ACHN (cell line): ENCODE measurements at places on chromosomes 2 and 18.

GRCh38 chr2:133532919-133533318 is 35.3 kb downstream of the NCKAP5 start:
- DNase-seq: peak; percentile 6

- no peak for DNase-seq
Measured at GRCh38 chr2:207983641-207984042, 41.7 kb downstream of the PLEKHM3 start.

DNA sequence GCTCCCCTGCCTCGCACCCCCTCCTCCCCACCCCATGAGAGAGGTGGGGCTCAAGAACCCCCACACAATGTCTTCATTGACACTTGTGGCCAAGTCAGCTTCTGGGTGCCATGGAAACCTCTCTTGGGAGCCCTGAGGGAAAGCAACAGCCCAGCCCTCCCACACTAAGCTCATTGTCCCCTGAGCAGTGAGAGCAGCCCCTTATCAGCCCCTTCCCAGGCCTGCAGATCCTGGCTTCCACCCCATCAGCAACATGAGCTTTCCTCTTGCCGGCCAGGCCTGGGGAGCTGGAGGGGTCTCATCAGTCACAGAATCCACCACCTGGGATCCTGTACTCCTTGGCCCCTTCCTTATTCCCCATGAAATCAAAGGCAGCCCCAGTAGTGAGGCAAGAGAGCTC is 107.8 kb upstream of the ST3GAL5 start:
- no peak for DNase-seq

- DNase-seq: peak; percentile 34
Measured at GRCh38 chr18:12991821-12992179, 638 bp downstream of the CEP192 start.

- no peak for DNase-seq
Measured at GRCh38 chr18:31566576-31567306, 24.9 kb upstream of the TTR start.

GRCh38 chr2:154620471-154620870 is 78.0 kb upstream of the KCNJ3 start:
- no peak for DNase-seq

DNA sequence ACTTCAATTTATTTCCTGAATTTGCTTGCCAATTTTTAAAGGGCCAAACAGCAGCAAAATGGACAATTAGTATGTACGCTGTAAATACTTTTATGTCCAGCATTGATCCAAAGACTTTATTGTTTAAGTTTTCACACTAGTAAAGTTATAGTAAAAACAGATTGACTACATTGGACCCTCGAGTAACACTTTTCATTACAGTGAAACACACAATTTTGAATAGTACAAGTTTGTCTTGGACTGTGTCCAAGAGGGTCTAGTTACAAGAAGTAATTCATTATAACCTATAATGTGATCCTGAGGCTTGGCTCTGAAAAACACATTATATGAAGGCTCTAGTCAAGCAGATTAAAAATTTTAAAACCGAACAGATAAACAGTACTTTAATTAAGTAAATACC is 11.4 kb upstream of the RBBP8 start:
- DNase-seq: no peak

DNA sequence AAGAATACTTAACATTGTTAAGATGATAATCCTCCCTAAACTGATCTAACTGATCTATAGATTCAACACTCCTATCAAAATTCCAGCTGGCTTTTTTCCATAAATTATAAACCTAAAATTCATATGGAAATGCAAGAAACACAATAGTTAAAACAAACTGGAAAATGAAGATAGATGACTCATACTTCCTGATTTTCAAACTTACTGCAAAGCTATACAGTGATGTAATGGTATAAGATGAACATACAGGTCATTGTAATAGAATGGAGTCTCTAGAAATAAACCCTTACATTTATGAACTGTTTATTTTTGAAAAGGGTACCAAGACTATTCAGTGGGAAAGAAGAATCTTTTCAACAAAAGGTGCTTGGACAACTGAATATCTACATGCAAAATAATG is 32.3 kb downstream of the UBXN4 start:
- no peak for DNase-seq

DNA sequence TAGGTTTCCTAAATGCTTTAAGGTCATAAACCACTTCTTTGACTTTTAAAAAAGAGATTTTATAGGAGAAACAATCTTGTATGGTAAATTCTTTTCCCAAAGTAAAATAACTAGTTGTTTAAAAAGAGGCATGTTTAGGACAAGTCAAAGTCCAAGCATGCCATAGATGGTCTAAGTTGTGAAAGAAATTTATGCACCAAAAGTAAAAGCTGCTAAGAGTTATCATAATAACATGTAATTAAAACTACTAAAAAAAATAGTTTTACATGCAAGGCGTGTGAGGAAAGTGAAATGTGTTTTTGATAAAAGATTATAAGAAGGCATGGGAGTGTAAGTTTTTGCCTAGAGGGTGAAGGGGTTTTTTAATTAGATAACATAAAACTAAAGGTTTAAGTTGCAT is 22.5 kb downstream of the FAM210A start:
- peak; percentile 20 for DNase-seq

GRCh38 chr2:126839796-126840195 is 58.9 kb upstream of the TEX51 start:
- DNase-seq: no peak

DNA sequence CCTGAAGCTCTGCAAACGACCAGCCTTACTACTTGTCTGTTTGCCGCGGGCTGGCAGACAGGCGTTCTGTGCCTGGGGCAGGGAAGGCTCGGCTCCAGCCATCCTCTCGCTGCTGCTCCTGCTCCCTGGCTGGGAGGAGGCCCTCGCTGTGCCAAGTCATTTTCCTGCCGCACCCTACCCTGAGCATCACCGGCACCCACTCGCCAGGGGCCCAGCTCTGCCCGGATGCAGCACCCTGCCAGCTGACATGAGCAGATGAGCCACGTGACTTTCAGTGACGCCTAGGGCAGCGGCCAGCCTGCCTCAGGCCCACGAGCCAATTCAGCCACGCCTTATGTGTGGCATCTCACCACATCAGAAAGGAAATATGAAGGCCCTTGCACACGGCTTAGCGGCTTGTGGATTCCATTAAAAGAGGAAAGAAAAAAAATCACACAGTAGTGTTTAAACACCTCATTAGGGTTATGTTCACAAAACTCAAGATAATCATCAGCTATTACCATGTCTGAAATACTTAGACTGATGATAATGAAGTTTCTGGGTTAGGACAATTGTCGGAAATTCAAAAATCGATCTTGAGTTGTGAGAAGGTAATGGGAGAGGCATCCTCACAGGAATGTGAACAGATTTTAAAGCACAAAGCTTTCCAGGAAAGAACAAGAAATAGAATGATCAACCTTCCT is 250.5 kb downstream of the TWIST2 start:
- DNase-seq: no peak

GRCh38 chr2:173130496-173131465 is 55.1 kb downstream of the MAP3K20 start:
- no peak for DNase-seq

GRCh38 chr18:60452421-60452820 is 79.8 kb upstream of the MC4R start:
- DNase-seq: no peak

- DNase-seq: no peak
Measured at GRCh38 chr18:79326413-79327198, 69.1 kb upstream of the NFATC1 start.

DNA sequence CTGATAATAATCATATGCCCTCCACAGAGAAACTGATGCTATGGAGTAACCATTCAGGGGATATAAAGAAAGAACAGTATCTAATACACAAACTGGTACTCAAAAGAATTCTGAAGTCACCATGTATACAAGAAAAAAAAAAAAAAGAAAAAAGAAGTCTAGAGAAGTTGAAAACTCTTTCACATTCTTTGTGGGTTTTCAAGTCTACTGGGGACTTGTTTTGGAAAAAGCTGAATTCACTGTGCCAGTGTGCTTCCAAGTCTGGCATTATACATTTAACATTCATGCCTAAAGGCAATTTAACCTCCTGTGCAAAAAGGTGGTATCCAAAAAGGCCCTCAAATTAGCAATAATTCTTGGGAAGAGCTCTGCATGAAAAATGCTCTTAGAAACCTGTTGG is 94.8 kb upstream of the ITGB6 start:
- no peak for DNase-seq

- DNase-seq: peak; percentile 77
Measured at GRCh38 chr2:32627441-32627813, 423 bp upstream of the TTC27 start.

- no peak for DNase-seq
Measured at GRCh38 chr18:57077005-57077765, 69.7 kb upstream of the BOD1L2 start.

DNA sequence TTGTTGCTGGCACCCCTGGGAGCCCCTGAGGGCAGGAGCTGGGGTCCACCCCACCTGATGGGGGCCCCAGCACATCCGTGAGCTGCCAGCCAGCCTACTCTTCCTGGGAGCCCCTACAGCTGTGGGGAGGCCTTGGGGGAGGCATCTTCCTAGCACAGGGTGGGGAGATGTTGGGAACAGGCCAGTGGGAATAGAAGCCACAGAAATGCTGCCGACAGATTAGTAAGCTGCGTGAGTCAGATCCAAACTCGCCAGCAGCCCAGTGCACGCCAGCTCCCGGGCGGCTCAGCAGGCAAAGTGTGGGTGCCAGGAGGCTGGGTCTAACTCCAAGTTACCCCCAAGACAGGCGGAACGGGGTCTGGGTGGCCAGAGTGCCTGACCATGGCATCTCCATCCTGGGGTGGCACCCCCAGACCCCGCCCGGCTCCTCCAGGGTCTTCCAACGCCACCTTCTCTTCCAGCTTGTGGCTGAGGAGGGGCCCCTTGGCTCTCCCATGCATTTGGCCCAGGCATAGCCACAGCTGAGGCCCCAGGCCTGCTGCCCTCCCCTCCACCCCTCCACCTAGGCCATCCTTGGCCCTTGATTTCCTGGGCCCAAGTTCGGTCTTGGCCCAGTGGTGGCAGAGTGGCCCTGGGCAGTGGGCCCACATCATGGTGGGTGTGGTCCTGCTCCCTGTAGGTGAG is 15.3 kb downstream of the CROCC2 start:
- peak; percentile 91 for DNase-seq

- no peak for DNase-seq
Measured at GRCh38 chr18:25799231-25799630, 291.2 kb downstream of the SS18 start.

DNA sequence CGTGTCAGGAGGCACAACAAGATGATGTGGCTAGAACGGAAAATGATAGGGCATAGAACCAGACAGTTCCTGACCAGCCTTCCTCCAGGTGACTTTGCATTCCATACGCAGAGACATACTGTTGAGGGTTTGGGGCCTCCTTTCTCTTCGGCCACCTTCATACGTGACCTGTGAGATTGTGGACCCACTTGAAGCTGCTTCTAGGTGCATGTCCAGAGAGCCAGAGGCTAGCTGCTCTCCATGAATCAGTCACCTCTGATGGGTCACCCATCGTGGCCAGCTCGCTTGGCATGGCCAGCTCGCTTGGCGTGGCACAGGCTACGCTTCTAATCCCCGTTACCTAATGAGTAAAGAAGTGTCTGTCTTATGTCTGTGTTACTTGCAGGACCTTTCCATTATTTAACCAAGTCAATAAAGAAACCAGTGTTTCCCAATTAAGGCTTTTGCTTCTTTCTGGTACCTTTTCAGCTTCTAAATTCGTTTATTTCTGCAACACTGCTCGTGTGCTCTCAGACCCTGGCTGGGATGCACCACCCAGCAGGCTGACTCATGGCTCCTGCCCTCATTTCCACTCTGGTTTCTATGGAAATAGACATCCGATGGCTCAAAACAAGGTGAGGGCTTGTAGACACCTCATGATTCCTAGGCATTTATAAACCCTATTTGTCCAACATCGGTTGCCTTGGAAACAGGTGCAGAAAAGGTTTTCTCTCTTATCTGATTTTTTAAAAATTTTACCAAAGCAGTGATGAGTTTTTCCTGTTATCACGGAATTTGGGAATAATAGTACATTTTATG is 86.7 kb upstream of the B3GNT7 start:
- peak; percentile 85 for DNase-seq

DNA sequence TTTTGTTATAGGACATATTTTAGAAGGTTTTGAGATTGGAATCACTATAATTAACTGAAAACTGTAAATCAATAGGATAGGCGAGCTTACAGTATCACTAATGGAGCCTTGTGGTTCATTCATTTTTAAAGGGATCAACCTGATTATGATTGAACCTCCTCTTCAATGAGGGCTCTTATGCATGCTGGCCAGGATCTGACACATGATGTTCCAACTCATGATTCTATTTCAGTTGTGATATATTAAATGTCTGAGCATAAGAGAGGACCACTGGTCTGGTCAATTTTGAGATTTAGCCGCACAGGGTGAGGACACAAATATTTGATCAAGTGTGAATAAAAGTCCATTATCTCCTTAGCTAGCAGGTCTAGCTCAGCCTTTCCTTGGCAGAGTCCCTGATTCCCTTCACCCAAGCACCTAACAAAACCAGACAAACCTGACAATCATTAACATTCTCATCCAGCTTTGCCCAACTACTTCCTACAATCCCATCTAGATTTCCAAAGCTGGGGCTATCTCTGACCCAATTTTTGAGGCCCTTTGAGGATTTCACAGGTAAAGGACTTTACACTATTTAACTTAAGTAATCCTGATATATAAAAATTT is 6.9 kb upstream of the MAP4K4 start:
- DNase-seq: no peak

- peak; percentile 24 for DNase-seq
Measured at GRCh38 chr2:98691303-98691702, 39.6 kb downstream of the MGAT4A start.
